ENCODE measurements at places on chromosomes 11 and 22. TPM values are rescaled to one million over a fixed set of nuclear protein-coding genes. Genes with fewer than 3 reads are reported as not detected.

The SLC29A2 gene
- 4.4 TPM for total RNA-seq

The CAVIN3 gene
- 2.2 TPM for total RNA-seq

The DGCR6 gene
- 18.8 TPM for total RNA-seq

The NUDT22 gene
- 19.7 TPM for total RNA-seq

The CCDC116 gene
- total RNA-seq: 0.31 TPM

The ARHGAP8 gene
- total RNA-seq: 4.7 TPM

The OR2AG1 gene
- not detected for total RNA-seq

The IGSF22 gene
- total RNA-seq: 0.31 TPM

The AAMDC gene
- 12.8 TPM for total RNA-seq

The MS4A15 gene
- total RNA-seq: not detected

The MOGAT2 gene
- total RNA-seq: not detected
